ENCODE measurements at places on chromosomes 16 and 17. TPM values are rescaled to one million over a fixed set of nuclear protein-coding genes. Genes with fewer than 3 reads are reported as not detected.

DNAH17 gene
- not detected for total RNA-seq

CHRNE gene
- total RNA-seq = not detected

STH gene
- total RNA-seq = not detected

SLC6A4 gene
- not detected for total RNA-seq

C17orf78 gene
- not detected for total RNA-seq

NEUROD2 gene
- not detected for total RNA-seq

DNA sequence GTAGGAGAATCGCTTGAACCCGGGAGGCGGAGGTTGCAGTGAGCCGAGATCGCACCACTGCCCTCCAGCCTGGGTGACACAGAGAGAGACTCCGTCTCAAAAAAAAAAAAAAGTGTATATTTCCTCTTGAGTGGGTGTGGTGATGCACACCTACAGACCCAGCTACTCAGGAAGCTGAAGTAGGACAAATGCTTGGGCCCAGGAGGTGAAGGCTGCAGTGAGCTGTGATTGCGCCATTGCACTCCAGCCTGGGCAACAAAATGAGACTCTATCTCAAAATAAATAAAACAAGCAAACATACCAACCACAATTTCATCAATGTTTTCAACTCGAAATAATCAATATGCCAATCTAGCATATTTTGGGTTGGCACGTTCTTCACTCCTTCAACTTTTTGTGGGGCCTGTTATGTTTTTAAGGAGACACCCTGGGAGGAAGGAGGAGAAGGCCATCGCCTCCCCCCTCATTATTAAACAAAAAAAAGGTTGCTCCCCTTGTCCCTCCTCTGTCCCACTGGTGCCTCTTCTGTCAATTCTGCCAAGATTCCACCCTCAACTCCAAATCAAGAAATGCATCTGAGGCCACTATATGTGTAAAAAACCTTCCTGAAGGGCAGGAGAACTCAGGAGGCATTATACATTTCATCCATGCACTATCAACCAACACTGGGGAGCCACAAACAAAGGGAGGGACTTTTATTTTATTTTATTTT lies 52.4 kb upstream of the ATF7IP2 start:
- DNase-seq = no peak

DNA sequence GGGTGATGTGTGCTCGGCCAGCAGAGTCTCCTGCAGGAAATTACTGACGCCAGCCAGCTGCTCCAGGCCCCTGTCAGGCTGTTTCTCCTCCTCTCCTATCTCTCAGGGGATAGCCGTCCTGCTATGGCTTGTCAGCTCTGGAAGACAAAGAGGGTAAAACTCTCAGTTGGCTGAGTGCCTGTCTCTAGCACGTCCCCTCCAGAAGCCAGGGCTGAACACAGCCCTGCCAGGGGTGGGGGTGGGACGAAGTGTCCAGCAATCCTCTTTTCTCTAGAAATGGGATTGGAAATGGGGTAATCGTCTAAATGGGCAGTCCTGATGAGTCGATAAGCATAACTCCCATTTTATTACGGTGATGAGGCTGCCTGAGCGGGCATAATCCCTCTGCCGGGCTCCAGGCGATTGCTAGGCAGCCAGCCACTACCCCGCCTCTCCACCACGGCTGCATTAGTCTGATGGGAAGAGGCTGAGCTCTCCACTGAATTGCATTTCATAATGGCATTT lies 89.1 kb upstream of the GNAO1 start:
- peak; percentile 26 for DNase-seq

DNA sequence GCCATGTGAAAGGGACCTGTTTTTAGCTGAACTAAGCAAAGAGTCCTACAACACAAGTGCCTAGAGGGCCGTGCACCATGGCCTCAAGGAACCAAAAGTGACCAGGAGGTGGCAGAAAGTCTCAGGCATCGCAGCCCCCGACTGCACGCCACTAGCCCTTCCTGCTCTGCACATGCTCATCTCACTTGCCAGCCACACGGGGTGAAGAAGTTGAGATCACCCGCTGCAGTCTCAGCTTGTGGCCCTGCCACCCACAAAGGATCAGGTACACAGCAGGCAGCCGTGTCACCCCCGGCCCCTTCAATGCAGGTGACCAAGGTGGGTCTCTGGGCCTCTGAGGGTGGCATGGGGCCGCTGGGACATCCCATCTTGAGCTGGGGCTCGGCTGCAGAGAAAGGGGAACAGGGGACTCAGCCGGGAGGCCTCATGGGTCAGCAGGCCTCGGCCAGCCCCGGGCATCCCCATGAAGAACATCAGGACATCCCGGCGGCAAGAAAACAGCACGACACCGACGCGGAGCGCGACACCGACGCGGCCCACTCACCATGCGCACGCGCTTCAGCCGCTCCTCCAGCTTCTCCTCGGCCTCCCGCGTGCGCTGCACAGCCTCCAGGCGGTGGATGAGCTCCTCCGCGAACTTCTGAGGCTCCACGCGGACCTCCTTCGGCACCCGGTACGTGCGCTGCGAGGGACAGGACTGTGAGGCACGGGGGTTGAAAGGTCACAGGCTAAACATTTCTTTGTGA lies 21.0 kb downstream of the PDIA2 start:
- peak; percentile 39 for DNase-seq

DNA sequence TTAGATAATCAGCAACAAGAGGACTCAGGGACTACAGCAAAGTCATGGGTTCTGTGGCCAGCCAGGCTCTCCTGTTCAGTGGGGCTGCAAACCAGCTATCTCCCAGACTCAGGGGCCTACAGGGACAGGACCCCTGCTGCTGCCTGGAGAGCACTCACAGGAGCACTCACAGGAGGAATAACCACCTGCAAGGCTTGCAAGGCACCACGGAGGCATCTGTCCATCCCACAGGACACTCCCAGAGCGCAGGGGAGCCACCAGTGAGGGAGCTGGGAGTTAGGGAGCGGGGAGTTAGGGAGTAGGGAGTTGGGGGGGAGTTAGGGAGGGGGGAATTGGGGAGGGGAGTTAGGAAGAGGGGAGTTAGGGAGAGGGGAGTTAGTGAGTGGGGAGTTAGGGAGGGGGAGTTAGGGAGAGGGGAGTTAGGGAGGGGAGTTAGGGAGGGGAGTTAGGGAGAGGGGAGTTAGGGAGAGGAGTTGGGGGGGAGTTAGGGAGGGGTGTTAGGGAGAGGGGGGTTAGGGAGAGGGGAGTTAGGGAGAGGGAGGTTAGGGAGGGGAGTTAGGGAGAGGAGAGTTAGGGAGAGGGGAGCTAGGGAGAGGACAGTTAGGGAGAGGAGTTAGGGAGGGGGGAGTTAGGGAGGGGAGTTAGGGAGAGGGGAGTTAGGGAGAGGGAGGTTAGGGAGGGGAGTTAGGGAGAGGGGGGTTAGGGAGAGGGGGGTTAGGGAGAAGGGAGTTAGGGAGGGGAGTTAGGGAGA lies 5.7 kb downstream of the CANT1 start:
- peak; percentile 32 for DNase-seq

GRCh38 chr17:63500543-63501390 lies 22.4 kb upstream of the KCNH6 start:
- no peak for DNase-seq

GRCh38 chr17:77644181-77645071 lies 314.1 kb upstream of the TNRC6C start:
- no peak for DNase-seq

- no peak for DNase-seq
These were observed 46.8 kb downstream of the REXO5 start for GRCh38 chr16:20853143-20853542.

DNA sequence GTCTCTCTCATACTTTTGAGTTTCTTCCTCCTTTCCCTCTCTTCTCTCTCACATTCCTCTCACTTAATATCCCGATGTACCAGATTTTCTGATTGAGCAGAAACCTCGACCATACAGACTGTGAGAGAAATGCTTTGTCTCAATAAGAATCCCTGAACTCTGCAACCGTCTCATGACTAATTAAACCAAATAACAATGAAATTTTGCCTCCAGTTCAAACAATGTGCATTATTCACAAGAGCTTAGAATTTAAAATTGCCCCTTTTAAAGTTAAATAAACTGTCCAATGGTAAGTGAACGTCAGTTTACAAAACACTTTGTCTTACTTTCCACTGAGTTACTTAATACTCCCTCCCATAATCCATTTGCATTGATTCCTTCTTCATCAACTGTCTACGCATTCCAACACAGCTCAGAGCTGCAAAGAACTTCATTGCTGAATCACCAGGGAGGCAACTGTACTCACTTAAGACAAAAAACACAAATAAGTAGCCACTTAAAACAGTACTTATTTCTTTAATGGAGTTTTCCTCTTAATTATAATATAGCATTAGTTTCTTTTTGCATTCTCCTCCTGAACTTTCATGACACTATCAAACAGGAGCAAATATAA lies 4.9 kb downstream of the CDH11 start:
- DNase-seq = peak; percentile 33

GRCh38 chr16:49788986-49789385 lies 66.9 kb downstream of the ZNF423 start:
- DNase-seq = no peak

- DNase-seq = no peak
These were observed 5.2 kb downstream of the ALOX12B start for GRCh38 chr17:8082292-8082691.

DNA sequence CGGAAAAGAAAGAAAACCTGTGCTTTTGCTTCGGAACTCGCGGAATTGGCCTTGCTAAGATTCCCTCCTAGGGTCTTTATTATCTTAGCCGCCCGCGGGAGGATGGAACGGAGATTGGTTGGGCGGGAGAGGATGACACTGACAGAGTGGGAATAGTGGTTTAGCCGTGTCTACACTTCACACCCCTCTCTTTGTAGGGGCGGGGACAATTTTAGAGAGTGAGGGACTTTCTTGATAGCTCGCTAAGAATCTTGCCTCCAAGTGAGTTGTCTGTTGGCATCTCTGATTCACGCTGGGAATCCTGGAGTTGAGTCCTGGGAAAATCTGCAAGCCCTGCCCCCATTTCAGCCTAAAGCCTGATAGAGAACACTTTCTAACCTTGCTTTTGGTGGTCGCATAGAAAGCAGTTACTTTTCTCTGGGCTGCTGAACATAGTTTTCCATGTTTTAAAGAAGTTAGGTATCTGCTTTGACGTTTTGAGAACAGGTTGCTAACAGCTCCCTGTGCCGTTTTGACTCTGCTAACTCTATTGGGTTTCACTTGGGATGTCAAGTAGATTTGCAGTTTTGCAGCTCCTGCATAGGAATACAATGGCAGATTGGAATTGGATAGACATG lies 697 bp downstream of the NOL11 start:
- no peak for DNase-seq

- DNase-seq = no peak
These were observed 492.0 kb upstream of the KIF2B start for GRCh38 chr17:53330756-53331155.

DNA sequence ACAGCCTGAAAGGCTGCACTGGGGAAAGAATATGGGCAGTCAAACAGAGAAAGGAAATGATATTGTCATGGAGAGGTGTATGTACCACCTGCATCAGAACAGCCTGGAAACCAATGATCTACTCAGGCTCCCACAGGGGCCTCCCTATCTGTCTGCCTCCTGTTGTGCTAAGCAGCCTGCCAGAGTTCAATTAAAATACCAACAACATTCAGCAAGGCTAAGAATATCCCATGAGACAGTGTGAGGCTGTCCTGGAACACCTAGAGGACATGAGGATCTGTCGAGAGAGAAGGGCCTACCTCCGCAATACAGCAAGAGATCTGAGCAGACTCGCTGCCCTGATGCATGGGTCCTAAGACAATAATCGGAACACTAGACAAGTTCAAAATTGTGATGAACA lies 8.4 kb downstream of the FXR2 start:
- DNase-seq = no peak

- DNase-seq = no peak
These were observed 32.8 kb upstream of the TBX2 start for GRCh38 chr17:61366715-61367413.

DNA sequence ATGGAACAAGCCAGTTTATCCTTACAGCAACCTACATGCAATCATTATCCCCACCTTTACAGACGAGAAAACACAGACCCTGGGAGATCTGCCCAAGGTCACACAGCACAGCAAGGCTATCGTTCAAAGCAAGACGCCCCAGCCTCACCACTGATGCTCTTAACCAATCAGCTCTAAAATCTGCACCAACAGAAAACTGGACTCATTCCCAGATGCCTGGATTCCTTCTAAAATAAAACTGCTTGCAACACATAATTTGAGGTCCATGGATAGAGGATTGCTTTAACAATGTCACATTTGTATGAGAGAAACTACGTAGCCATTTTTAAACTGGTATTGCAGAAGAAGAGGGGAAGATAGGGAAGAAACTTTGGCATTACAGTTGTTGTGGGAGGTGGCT lies 6.8 kb downstream of the COTL1 start:
- no peak for DNase-seq

GRCh38 chr17:18225642-18226283 lies 328 bp downstream of the LLGL1 start:
- DNase-seq = no peak

GRCh38 chr17:78924481-78925151 lies 571 bp downstream of the TIMP2 start:
- peak; percentile 79 for DNase-seq

DNA sequence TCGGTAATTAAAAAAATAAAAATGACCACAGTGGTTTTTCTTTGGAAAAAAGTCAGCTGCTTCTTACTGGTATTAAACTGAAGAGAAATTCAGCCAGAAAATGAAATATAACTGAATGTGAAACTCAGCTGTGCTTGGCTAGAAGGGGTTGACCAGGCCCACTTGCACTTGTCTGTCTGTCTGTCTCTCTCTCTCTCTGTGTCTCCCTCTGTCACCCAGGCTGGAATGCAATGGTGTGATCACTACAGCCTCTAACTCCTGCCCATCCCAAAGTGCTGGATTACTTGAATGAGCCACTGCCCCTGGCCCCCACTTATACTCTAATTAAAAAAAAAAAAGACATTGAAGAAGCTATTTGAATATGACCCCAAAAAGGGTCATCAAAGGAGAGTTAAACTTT lies 17.3 kb upstream of the AKAP1 start:
- DNase-seq = no peak
